Retinal pigment epithelial cell (primary cell): ENCODE measurements at places on chromosomes 6 and 20.

GRCh38 chr6:135062735-135063134 lies 8.1 kb upstream of the HBS1L start:
- DNase-seq: no peak

GRCh38 chr6:7145885-7146828 lies 38.4 kb downstream of the RREB1 start:
- no peak for DNase-seq

- no peak for DNase-seq
Measured at GRCh38 chr6:6635291-6635690, 46.8 kb downstream of the LY86 start.

DNA sequence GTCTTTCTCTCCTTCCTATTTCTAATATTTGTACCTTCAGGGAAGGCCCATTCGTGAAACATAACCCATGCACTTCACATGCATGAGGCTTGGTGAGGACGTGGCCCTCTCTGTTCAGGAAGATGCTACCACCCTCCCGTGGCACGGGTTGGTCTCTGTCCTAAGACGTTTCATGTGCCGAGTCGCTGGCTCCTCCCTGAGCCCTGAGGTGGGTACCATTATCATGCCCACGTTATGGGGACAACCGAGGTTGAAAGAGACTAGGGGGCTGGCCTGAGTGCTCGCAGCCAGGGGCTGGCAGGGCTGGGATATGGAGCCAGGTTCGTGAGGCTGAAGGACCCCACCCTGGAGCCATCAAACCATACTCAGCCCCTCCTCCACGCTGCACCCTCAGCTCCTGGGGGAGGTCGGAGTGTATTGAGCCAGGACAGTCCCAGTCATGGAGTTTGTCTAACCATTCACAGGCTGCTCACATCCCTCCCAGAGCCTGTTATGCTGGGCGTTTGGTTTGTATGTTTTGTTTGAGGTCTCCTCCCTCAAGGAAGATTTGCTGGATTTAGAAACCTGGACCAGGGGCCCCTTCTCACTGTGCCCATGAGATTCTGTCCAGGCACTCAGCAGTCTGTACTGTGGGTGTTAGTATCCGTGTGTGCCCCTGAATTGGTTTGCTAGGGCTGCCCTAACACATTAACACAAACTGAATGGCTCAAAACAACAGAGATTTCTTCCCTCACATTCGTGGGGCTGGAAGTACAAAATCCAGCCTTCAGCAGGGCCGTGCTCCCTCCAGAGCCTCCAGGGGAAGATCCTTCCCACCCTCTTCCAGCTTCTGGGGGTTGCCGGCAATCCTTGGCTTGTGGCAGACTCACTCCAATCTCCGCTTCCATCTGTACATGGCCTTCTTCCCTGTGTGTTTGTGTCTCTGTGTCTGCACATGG lies 88.3 kb downstream of the ANKRD60 start:
- no peak for DNase-seq

GRCh38 chr20:57440678-57441509 lies 49.7 kb downstream of the RBM38 start:
- DNase-seq: no peak

- DNase-seq: no peak
Measured at GRCh38 chr6:37257320-37257633, 295 bp upstream of the TBC1D22B start.

- no peak for DNase-seq
Measured at GRCh38 chr6:126110512-126111270, 124.4 kb downstream of the TRMT11 start.

- no peak for DNase-seq
Measured at GRCh38 chr6:42340511-42340910, 111.2 kb downstream of the TRERF1 start.

DNA sequence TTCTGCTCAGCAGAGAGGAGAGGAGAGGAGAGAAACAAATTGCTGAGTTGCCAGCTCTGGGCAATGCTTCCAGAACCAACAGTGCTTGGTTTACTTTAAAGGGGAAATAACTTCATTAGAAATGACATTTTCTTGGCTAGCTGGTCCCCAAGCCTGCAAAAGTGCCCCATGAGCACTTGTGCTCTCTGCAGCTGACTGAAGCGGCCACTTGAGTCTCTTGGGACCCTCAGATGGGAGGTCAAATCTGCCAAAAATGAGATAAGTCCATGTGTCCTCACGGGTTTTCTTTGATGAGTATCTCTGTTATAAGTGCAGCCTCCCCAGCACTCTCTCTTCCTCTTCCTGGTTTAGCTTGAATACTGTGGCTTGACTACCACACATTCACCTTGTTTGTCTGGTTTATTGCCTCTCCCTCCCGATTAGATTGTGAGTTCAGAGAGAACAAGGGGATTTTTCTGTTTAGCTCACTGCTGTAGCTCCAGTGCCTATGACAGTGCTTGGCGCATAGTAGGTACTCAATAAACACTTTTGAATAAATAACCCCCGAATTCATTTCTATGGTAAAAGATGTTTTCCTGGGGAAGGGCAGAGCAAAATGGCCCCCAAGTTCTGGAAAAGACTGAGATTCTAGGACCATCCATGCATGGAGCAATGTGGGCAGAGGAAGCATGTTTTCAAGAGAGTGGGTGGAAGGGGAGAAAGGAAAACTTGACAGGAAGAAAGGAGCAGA lies 7.0 kb upstream of the RIN2 start:
- no peak for DNase-seq

GRCh38 chr6:8570256-8570920 lies 135.0 kb upstream of the SLC35B3 start:
- no peak for DNase-seq

DNA sequence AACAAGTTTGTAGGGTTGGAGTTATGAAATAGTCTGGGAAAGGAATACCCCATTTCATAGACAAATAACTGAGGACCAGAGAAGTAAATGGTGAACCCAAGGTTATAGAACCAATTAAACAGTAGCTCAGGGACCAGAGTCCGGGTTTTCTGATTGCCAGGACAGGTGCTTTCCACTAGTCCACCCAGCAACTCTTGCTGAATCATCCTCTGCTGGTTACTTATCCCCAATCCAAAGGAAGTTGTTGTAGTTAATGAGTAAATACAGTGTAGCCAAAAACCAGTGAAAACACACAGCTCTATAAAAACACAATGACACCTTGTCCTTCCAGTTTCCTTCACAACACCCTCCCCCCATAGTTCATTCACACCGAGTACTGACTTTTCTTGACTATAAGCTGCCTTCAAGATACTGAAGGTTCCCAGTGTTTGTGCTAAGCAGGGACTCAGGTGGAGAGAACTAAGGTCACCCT lies 766 bp upstream of the TINAG start:
- DNase-seq: no peak

DNA sequence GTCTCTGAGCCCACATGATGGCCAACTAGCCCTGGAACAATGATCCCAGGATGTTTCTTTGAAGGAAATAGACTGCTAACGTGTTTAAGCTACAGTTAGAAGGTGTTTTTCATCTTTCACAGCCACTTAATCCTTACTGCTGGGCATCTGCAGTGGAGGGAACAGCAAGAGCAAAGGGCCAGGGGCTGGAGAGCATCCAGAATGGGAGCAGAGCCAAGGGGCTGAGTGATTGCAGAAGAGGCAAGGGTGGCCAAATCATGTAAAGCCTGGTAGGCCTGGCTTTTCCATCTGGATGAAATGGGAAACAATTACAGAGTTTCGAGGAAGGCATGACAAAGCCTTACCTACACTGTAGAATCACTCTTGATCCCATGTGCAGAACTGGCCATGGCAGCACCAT lies 18.7 kb upstream of the LAMP5 start:
- no peak for DNase-seq

DNA sequence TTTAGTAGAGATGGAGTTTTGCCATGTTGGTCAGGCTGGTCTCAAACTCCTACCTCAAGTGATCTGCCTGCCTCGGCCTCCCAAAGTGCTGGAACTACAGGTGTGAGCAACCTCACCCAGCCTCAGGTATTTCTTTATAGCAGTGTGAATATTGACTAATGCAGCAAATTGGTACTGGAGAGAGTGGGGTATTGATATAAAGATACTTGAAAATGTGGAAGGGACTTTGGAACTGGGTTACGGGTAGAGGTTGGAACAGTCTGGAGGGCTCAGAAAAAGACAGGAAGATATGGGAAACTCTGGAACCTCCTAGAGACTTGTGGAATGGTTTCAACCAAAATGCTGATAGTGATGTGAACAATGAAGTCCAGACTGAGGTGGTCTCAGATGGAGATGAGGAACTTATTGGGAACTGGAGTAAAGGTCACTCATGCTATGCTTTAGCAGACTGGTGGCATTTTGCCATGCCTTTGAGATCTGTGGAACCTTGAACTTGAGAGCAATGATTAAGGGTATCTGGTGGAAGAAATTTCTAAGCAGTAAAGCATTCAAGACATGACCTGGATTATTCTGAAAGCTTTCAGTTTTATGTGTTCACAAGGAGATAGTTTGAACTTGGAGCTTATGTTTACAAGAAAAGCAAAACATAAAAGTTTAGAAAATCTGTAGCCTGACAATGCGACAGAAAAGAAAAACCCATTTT lies 127.2 kb downstream of the DTNBP1 start:
- DNase-seq: no peak

DNA sequence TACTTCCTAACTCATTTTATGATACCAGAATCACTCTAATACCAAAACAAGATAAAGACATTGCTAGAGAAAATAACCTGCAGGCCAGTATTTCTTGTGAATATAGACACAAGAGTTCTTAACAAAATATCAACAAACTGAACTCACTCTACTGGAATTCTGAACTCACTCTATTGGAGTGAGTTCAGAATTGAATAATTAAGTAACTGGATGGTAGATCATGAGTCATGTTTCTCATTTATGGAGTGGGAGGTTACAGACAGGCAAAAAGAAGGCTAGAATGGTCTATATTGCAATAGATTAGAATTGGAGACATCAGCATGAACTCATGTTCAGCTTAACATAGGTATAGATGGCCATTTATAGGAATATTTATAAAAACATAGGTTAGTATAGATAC lies 26.6 kb upstream of the C6orf58 start:
- no peak for DNase-seq

GRCh38 chr6:169232507-169232931 lies 21.1 kb downstream of the THBS2 start:
- no peak for DNase-seq

DNA sequence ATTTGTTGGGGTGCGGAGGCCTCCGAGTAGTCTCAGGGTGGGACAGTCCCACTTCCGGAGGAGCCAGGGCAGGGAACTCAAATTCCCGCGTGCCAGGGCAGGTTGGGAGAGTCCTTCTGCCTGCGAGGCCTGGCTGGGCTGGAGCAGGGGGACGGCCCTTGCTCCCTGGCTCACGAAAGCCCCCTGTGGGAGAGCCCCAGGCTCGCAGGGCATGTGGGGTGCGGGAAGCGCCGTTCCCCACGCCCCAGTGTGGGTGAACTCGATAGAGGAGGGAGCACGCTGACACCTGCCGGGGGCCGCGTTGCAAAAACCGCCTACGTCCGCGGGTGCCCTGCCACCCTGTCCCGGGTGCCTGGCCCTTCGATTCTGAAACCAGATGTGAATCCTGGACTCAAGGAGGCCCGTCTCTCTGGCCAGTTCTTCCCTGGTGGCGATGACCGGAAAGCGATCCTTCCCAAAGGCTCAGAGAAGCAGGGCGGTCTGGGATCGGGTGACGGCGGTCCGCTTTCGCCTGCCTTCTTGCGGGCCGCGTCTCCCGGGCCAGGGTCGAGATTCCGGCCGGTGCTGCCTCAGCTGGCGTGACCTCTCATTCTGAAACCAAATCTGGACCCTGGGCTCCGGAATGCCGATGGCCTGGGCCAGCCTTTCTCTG lies 1846.5 kb upstream of the DEFB115 start:
- no peak for DNase-seq

DNA sequence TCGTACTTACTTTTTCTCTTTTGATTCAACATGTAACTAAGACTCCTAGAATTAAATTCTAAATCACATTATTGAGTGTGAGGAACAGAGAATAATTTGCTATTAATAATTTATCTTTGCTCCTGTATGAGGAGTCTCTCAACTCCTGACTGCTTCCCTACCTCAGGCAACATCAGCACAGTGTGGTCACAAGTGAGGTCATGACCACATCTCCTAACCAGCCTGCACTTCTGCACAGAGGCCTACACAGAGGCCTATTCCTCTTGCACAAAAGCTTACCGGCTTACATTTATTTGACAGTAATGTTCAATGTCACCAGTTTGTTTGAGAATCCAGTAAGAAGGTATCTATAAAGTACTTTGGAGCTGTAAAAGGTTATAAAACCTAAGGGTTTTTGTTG lies 637.4 kb upstream of the MARCKS start:
- no peak for DNase-seq

DNA sequence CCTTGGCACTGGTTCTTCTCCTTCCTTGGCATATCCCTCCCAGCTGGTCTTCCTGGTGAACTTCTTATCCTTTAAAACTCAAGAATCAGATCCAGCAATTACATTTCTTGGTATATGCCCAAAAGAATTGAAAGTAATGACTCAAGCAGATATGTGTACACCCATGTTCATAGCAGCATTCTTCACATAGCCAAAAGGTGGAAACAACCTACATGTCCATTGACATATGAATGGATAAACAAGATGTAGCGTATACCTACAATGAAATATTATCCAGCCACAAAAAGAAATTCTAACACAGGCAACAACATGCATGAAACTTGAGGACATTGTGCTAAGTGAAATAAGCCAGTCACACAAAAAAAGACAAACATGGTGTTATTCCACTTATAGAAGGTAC lies 103.7 kb upstream of the NT5E start:
- DNase-seq: no peak

DNA sequence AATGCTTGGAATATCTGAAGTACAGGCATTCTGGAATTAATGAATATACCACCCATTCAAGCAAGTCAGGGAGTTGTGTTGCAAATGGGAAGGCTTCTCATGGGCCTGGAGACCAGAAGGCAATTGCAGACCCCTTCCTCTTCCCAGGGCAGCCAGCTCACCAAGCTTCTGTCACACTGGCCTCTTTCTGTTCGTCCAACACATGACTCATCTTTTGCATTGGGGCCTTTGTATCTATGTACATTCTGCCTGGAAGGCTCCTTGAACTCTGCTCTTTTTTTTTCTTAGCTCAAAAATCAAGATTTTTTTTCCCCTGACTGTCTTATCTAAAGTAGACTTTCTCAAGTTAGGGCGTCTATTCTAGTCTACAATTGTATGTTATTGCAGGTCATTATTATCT lies 132.9 kb upstream of the MYLIP start:
- DNase-seq: no peak
